ENCODE measurements at places on chromosomes 7 and 10. TPM values are rescaled to one million over a fixed set of nuclear protein-coding genes. Genes with fewer than 3 reads are reported as not detected.

DNA sequence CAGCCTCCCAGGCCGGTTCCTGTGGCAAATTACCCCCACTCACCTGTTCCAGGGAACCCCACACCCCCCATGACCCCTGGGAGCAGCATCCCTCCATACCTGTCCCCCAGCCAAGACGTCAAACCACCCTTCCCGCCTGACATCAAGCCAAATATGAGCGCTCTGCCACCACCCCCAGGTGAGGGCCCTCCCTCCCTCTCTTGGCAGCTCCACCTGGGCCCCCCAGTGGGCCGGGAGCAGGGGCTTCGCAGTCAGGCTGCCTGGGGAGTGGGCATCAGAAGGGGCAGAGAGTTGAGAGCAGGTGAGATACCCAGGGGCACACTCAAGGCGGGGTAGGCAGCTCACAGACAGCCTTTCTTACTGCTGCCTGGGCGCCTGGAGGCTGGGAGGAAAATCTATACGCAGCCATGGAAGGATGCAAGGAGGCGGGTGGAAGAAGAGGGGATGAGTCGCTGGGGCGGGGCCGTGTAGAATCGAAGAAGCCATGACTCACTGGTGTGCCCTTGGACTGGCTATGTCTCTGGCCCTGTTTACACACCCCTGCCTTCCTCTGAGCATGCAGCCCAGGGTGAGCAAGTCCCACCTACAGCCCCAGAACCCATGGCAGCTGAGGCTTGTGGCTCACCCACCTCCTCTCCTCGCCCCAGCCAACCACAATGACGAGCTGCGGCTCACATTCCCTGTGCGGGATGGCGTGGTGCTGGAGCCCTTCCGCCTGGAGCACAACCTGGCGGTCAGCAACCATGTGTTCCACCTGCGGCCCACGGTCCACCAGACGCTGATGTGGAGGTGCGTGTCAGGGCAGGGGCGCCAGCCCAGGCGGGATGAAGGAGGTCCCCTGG, 48.6 kb upstream of the PPIF start:
- DNase-seq = no peak

DNA sequence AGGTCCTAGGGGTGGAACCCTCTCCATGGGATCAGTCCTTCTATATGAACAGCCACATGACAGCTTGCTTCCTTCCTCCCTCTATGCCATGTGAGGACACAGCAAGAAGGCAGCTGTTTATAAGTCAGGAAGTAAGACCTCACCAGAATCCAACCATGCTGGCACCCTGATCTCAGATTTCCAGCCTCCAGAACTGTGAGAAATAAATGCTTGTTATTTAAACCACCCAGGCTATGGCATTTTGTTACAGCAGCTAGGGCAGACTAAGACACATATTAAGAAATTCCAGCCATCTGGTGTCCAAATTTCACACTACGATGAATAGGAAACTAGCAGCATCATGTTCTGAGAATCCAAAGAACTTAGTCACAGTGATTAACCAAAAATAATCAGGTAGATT, 140.1 kb downstream of the ZFAND4 start:
- no peak for DNase-seq

- no peak for DNase-seq
Observed at GRCh38 chr10:57362811-57363210, 904.9 kb downstream of the IPMK start.

GRCh38 chr7:38425509-38425908, 152.1 kb upstream of the TARP start:
- no peak for DNase-seq

DNA sequence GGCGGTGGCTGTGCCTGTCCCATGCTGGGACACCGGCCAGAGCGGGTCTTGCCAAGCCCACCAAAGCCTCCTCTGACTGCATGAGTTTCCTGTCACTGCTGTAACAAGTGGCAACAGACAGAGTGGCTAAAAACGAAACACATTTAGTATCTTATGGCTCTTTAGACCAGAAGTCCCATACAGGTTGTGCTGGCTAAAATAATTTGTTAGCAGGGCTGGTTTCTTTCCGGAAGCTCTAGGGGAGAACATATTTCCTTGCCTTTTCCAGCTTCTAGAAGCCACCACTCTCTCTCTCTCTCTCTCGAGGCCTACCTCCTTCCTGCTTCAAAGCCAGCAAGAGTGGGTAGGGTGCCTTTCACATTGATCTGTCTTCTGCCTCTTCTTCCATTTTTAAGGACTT, 171.6 kb upstream of the PLPP4 start:
- no peak for DNase-seq

- no peak for DNase-seq
Observed at GRCh38 chr10:31549896-31550295, 230.9 kb downstream of the ZEB1 start.

- no peak for DNase-seq
Observed at GRCh38 chr7:79149831-79150230, 303.6 kb downstream of the MAGI2 start.

Gene NUTM2A
- total RNA-seq = 0.48 TPM

Gene CYP3A5
- not detected for total RNA-seq

Gene HGF
- total RNA-seq = not detected

Gene TDRD1
- 0.13 TPM for total RNA-seq

Gene CRYGN
- not detected for total RNA-seq
